ENCODE measurements at places on chromosomes 5 and 9.

GRCh38 chr9:130433168-130433946 is 11.4 kb upstream of the ASS1 start:
- DNase-seq, result no peak

- DNase-seq, result no peak
Measured at GRCh38 chr9:74662674-74663073, 165.5 kb downstream of the RORB start.

DNA sequence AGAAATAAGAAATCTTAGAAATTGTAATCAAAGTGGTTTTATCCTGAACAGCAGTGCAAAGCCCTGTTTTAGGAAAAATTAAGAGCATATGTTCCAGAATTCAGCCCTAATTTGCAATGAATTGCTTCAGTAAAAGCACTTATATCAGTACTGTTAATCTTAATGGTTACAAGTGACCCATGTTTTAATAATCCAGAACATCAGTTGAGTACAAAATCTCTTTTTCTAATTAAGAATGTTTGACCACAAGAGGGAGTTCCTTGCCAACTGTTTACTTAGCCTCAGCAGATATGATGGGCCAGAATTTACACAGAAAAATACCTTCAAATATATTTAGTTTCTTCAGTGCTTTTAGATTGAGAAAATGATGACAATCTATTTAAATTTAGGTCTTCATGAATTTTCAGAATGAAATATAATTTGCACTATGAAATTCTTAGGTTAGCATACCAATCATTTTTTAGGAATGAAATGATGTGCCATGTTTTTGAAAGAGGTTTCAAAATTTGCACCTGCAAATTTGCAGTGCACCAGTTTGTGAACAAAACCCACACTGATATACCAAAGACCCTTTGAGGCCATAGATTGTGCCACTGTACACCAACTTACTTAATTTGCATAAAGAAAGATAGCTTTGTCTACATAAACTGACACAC is 926.3 kb upstream of the ARRDC3 start:
- DNase-seq, result no peak

- peak; percentile 30 for DNase-seq
Measured at GRCh38 chr5:74206579-74207550, 433.7 kb downstream of the ENC1 start.

- no peak for DNase-seq
Measured at GRCh38 chr5:75050415-75050814, 1.9 kb downstream of the GCNT4 start.

DNA sequence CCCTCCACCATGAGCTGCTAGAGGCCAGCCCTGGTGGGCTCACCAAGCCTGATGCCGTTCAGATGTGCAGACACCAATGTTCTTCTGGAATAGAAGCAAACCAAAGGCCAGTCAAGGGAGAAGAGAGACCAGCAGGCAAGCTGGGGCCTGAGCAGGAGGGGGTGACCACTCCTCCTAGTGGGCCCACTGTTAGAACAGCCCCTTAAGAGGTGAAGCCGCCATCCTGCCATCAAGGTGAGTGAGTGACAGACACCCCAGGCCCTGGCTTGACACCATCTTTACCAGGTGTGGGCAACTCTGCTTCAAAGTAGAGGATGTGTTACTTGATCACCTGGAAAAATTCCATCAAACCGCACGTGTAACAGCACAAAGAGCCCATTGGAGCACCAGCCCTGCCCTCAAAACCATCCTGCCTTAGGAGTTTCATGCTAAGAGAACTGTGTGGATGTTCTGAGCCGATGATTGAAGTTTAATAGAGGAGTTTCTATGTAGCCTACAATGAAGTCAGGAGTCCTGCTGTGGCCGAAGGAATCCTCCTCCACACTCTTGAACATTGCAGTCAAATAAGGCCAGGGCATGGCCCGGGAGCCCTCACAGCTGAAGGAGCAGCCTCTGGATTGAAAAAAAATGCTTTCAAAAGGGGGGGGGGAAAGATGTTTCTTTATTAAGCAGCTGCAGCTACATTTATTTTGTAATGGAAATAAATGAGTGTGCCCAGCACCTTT is 20.8 kb downstream of the AMBP start:
- DNase-seq, result no peak

DNA sequence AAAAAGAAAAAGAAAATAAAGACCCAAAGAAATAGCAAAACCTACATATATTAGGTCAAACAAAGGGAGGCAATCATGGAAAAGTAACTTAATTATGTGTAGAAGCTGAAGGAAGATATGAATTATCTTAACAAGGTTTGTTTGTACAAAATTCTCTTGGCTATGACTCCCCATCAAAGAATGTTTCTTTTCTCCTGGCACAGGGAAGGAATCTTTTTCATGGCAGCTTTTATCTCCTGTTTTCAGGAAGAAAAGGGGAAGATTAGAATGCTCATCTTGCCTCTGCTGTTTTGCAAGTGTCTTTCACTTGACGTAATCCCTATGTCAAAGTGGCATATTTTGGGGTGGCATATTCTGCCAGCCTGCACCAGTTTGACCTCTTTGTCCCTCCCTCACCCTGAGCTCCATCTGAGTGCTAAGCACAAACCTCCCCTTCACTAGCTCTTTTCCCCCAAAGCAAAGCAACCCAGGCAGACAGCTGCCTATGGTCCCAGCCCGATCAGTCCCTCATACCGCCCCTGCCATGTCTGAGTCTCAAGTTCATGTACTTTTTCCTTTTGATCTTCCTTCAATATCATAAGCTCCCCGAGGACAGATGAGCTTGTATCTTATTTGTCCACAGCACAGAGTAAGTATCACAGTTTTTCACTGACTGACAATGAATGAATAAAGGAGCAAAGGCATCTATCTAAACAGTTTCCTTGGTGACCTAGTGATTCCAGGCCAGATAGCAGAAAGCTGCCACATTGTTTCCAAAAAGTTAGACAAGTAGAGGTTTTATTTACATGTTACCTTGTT is 242.8 kb upstream of the ANKRD55 start:
- no peak for DNase-seq

DNA sequence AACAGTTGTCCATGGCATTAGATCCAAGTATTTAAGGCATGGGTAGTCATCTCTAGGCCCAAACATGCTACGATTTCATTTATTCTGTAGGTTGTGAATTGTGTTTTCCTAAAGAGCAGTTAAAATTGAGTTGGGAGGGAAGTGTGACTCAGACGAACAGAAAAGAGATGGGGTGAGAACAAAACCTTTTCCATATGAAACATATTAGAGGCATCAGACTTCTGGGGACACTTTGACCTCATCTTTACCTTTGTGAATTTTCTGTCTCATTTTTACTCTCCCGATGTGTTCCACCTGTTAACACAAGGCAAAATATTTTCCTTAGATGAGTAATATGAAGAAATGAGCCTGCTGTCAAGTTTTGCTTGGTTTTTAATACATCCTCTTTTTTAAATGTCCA is 181.3 kb downstream of the ESM1 start:
- DNase-seq, result no peak

DNA sequence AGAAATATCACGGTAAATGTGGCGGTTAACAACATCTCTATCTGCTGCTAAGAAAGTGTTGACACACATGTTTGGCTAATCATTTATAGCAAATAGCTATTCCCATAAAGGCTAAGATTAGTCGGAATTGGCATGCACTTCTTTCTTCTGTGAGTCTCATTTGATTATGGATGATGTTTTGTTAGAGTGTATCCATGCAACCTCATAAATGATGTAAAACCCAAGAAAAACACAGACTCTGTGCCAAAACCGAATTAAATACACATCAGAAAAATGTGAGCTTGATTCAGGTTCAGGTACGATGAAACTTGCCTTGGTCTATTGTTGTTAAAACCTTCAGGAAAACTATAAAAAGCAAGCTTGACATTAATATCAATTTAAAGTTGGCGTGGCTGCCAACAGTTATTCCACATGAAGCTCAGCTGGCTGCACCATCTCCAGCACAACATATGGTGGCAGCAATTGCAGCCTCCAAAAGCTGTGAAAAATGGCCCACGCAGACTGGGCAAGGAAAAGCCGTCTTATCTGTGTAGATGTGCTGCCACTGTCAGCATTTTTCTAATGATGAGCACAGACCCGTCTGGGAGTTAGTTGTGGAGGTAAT is 41.1 kb upstream of the ICE1 start:
- DNase-seq, result no peak

DNA sequence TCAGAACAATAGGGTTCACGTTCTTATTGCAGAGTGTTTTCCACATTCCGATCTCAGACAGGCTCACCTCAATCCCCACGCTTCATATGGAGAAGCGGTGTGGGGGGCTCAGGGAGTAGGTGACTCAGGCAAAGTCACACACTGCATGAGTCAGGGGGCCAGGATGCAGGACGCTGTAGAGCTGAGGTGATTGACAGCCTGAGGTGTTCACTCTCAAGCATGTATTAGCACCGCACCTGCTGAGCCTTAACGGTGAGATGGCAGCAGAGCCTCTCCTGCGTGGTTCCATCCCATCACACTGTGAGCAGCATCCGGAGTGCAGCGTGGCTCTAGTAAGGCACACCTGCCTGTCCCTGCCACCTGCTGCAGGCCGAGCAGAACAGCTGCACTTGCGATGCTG is 194.0 kb downstream of the IRX2 start:
- DNase-seq, result no peak

All from tibial nerve (tissue), 4 donors.